ENCODE measurements at places on chromosomes 12 and 14.

DNA sequence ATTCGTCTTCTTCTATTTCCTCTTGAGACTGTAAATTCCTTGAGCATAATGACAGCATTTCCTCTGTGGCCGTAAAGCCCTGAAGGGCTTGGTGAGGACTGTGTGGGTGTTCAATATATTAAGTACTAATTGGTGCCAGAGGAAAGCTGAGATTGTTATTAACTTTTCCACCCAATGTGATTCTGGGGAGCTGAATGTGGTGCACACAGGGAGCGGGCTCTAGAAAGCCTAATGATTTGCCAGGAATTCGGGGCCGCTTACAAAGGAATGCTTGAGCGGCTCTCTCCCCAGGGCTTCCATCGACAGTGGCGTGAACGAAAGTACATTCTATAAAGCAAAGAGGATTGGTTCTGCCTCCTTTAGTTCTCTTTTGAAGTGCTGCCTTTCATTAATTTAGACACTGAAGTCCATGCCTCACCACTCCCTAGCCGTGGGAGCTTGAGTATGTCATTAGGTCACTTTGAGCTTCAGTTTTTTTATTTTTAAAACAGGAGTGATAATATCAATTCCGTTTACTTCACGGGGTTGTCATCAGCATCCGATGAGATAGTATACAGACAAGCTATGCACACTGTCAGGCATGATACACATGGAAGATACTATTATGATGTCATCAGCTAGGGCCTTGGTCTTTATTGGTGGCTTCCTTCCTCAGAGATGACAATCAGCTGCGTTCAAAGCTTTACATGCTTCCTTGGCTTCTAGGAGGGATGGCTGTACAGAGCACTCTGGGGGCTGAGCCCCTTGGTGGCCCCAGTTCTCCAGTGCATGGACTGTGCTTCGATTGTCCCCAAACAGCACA is 11.0 kb upstream of the GSG1 start:
- no peak for DNase-seq

DNA sequence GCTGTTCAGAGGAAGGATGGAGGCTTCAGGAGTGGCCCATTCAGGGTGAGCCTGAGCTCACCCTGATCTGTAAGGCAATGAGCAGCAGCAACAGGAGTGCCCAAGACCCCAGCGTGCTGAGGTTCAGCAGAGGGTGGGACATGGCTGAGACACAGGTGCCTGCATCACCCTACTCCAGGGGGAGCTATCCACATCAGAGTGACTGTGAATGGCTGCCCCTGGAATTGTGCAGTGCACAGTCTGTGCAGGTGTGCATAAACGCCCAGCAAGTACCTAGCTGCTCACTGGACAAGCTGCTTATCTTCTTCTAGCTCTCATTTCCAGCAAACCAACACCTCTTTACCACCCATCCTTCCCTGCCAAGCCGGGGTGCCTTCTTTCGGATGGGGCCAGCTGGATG is 140.6 kb upstream of the PRMT8 start:
- no peak for DNase-seq

GRCh38 chr14:92121207-92121669 is 268 bp downstream of the NDUFB1 start:
- peak; percentile 86 for DNase-seq

DNA sequence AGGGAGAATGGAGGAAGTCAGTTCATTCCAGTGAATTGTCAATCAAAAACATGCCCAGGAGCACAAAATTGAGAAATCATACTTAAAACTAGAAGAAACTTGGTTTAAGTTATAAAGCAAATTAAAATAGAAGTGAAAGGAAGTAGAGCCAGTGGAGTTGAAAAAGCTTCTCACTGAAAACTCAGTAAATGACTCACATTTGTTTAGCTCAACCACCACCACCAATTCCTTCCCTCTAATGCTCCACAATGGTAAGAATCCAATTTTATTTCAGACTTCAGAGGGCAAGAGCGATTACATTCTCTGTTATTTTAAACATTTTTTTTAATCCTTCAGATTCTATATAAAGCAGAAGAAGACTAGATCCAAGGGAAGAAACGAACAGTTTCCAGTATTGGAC is 19.4 kb downstream of the UTP20 start:
- no peak for DNase-seq

GRCh38 chr14:74919421-74920165 is 3.5 kb downstream of the RPS6KL1 start:
- no peak for DNase-seq

GRCh38 chr14:53571641-53572328 is 384.8 kb downstream of the BMP4 start:
- DNase-seq: no peak

- DNase-seq: no peak
Observed at GRCh38 chr12:49982246-49983087, 9.7 kb downstream of the AQP6 start.

- DNase-seq: no peak
Observed at GRCh38 chr14:71591231-71591630, 341.0 kb upstream of the RGS6 start.

DNA sequence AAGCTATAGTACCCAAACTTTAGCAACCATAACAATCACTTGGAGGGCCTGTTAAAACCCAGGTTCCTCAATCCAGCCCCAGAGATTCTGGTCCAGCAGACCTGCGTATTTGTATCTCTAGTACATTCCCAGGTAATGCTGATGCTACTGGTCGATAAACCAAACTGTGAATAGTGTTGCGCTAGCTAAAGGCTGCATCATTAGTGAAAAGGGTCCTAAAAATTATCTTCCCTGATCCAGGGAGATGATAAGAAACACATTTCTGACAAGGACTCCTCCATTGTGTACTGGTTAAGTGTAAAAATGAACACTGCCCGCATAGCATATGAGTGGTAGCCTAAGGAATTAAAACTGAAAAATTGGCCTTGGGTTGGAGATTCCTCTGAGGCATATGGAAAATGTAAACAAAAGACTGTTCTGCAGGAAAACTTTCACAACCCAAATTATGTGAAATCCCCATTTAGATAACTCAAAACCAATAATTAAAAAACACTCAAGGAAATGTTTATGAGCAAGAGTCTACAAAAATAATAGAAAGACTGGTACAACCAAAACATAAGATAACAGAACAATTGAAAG is 322.7 kb downstream of the CEP128 start:
- DNase-seq: no peak

GRCh38 chr12:3933819-3934192 is 60.6 kb upstream of the PARP11 start:
- DNase-seq: no peak

DNA sequence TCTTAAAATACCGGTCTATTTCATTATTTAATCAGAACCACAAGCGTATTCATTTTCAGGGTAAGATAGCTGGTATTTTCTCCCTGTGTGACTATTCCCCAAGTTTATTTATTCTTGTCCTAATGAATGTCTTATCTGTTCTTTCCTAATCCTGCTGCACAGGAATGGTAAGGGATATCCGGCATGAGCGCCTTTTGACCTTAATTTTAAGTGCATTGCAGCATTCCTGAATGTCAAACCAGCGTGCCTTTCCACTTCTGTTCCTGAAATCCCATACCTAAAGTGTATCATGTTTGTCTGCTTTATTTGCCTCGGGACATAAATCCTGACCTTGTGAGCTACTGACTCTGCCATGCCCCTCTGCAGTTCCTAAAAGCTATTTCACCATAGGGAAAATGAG is 1713.2 kb upstream of the FLRT2 start:
- no peak for DNase-seq

GRCh38 chr14:21382886-21383847 is 652 bp downstream of the SUPT16H start:
- peak; percentile 84 for DNase-seq

GRCh38 chr12:27618836-27619235 is 77.4 kb upstream of the REP15 start:
- DNase-seq: no peak

- no peak for DNase-seq
Observed at GRCh38 chr12:66678338-66679275, at the start of gene GRIP1. Gene GRIP1, minus strand, starts transcription at chr12:66679076. Its CDS starts 172 bp downstream, at chr12:66678904.

GRCh38 chr12:102197789-102198188 is at the start of gene PMCH:
Gene PMCH, minus strand, starts transcription at chr12:102197833. Its CDS starts 63 bp downstream, at chr12:102197770.
- no peak for DNase-seq

- DNase-seq: no peak
Observed at GRCh38 chr12:132658149-132658894, 28.8 kb downstream of the POLE start.

DNA sequence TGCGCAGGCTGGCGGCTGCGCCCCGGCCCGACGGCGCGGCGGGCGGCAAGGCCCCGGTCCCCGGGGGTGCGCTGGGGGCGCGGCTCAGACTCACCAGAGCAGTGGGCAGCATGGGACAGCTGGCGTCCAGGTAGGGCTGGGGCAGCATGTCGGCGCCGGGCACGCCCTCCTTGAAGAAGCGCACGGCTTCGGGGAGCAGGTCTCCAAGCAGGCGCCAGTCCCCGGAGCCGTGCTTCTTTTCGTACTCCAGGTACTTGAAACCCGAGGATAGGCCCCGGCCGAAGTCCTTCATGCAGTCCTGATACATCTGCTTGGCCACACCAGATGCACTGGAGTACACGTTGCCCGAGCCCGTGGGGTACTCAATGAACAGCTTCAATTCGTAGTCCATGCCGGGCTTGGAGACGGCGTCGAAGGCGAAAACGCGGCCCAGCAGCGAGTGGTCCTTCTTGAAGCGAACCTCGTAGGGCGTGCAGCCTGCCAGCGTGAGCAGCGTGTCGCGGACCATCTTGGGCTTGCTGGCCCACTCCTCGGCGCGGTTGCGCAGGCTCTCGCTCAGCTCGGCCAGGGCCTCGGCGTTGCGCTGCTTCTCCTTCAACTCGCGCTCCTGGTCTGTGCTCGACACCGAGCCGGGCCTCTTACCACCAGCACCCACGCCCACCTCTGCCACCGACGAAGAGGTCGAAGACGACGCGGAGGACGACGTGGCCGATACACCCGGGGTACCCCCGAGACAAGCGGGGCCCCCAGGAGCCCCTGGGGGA is 2.2 kb downstream of the IRF2BPL start:
- DNase-seq: no peak

GRCh38 chr12:116835484-116835883 is 45.8 kb downstream of the HRK start:
- DNase-seq: no peak

DNA sequence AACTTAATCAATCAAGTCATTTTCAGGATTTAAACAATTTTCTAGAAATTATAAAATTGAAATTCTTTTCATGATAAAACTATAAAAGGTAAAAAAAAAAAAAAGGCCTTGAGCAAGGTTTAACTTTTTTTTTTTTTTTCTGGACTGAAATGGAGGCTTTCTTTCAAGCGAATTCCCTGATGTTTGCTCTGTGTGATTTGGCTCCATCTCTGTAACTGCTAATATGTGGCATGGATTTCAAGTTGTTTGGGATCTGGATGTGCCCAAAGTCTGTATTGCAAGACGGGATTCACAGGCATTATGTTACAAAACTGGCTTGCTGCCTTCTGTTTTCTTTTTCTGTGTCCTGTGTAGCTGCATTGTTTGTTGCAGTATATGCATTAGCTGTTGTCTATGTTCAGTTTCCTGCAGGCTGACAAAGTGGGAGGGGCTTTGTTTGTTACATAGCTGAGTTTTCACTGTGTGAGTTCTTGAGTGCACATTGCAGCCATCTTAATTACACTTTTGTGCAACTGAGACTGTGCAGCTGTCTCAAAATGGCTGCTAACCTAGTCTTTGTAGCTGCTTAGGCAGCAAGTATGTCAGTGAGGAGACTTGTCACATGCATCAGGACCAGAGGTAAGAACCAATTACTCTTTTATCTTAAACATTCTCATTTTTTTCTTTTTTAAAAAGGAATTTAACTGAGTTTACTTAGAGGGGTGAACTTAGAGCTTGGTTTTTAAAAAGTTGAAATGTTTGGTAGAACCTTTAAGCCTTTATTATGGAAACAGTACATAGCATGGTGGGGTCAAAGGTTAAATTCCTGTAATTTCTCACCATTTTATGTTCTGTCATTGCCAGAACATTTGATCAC is 19.5 kb downstream of the ATF7IP start:
- DNase-seq: no peak

DNA sequence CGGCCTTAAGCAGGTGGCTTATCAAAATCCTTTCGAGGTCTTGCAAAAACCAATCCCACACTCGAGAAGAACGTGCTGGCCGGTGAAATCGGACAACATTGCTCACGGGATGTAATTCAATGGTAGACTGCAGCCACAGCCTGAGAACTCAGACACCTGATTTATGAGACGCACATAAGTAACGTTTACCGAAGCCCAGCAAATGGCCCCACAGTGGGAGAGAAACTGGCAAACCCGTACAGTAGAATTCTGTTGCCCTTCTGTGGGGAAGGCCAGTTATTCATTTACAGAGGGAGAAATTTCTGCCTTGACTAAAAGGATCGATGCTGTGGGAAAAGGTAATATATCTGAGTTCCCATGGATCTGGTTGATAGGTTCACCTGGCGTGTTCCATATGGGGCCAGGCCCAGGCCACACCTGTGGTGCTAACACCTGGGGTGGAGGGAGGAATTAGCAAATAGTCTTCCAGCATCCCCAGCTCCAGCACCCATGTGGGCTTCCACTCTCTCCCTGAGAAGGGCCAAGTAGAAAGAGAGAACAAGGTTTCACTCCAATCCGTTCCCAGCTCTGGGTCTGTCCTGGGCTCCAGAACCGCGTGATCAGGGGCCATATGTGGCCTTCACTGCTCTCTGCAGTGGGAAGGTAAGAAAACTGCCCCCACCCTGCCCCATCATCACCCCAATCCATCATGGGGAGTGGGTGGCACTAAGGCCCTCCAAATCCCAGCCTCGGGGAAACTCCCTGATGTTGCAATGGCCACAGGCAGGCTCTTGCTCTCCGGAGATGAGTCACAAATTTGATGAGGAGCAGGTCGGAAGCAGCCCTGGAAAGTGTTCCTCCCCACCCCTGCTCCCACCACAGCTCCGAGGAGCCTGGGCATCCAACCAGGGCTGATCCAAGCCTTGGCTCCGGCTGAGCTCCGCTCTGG is 12.7 kb downstream of the BDKRB1 start:
- peak; percentile 90 for DNase-seq

DNA sequence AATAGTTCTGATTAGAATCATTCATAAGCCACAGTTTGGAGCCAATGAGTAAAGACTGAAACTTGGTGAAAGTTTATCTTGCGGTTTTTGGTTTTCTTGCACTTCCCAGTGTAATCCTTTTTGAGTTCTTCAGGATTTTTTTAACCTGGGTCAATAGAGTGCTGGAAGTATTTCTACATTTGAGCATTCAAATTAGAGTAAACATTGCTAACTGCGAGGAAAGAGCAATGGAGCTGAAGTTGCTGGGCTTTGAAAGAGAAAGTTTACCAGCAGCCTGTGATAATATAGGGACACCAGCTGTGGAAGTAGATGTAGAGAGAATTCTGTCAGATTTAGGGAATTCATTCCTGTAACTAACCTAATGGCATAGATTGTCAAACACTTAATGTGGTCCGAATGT is 30.3 kb downstream of the ANO6 start:
- DNase-seq: no peak

- peak; percentile 99 for DNase-seq
Observed at GRCh38 chr14:20343092-20343861, at the start of gene PARP2. Gene PARP2, plus strand, starts transcription at chr14:20343635. Its CDS starts 7 bp downstream, at chr14:20343642.
